ENCODE measurements at places on chromosomes 2 and 18.

DNA sequence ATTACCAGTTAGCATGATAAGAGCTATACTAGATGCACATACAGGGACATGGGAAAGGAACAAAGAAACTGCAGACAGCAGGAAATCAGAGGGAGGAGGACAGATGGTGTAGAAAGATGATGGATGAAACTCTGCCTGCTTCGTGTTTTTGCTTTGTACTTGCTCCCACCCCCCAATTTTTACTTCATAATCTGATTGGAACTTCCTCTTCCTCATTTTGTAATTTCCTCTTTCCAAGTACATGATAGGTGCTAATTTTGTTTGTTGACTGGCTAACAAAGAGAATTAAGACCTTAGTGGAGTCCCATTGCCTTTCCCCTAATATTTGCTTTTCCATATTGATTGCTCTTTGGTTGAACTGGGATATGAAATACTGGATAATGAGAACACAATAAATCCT, 76.0 kb upstream of the PELI1 start:
- no peak for DNase-seq

DNA sequence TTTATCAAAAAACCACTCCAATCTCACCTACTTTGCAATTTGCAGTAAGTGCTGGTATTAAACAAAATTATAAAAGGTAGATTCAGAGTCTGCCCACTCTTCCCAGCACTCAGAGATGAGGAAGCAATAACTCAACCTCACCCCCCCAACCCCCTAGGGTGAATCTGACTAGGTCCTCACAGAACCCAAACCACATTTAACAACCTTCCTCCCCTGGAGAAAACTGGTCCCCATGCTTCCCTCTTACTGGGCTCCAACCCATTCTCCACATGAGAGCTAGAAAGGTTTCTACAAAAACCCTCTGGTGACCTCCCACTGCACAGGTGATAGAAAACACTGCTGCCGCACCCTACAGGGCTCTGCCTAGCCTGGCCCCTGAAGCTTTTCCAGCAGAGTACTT, 40.5 kb upstream of the BMP10 start:
- DNase-seq: no peak

- no peak for DNase-seq
These were observed 17.3 kb downstream of the BMP10 start for GRCh38 chr2:68853915-68854314.

- no peak for DNase-seq
These were observed 219.0 kb downstream of the MYO3B start for GRCh38 chr2:170396799-170397459.

DNA sequence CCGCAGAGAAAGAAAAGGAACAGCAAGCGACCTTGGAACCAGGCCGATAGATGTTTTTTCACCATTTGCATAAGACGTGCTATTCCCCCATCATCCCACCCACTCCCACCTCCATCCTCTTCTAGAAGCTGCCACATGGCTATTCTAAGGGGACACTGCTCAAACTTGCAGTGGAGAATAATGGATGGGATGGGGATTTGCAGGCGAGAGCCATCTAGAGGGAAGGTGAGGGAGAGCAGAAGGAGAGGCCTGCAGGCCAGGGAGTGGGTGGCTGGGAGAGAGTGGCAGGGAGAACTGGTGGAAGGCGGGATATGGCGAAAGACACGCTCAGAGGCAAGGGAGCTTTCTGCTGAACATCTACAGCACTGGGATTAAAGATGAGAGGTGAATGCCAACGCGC, 84.9 kb downstream of the MAPK4 start:
- no peak for DNase-seq

DNA sequence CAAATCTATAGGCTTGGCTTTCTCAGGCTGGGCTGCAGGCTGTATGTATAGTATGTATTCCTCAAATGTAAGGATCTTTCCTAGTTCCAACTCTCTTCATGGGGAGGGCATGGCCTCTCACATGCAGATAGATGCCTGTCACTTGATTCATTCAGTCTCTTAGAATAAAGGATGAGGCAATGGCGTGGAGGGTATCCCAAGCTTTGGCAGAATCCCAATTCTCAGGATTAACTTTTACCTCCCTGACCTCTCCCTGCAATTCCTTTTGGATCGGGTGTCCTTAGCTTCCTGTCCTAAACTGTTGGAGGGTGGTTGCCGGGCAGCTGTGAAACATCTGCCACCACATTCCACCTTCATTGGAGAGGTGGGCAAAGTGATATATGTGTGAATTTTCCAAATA, 80.3 kb downstream of the INSIG2 start:
- no peak for DNase-seq

DNA sequence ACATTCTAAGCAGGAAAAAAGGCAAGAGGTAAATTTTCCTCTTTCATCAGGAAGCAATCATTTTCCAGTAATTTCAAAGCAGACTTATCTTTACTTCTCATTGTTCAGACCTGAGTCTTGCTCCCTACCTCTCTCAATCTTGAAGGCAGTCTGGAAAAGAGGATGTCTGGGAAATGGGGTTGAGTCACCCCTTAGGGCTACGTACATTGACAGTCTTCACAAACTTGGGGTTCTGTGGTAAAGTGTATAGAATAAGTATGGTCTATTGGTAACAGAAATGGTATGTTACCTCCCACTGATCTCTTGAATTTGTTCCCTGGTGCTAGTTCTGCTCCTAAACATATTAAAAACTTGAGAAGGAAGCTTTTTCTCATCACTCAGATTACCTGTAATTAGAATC, 361.3 kb downstream of the SS18 start:
- DNase-seq: no peak

- no peak for DNase-seq
These were observed 16.2 kb upstream of the DGKD start for GRCh38 chr2:233338046-233338445.

GRCh38 chr2:27897717-27898116, 7.2 kb downstream of the BABAM2 start:
- DNase-seq: no peak

DNA sequence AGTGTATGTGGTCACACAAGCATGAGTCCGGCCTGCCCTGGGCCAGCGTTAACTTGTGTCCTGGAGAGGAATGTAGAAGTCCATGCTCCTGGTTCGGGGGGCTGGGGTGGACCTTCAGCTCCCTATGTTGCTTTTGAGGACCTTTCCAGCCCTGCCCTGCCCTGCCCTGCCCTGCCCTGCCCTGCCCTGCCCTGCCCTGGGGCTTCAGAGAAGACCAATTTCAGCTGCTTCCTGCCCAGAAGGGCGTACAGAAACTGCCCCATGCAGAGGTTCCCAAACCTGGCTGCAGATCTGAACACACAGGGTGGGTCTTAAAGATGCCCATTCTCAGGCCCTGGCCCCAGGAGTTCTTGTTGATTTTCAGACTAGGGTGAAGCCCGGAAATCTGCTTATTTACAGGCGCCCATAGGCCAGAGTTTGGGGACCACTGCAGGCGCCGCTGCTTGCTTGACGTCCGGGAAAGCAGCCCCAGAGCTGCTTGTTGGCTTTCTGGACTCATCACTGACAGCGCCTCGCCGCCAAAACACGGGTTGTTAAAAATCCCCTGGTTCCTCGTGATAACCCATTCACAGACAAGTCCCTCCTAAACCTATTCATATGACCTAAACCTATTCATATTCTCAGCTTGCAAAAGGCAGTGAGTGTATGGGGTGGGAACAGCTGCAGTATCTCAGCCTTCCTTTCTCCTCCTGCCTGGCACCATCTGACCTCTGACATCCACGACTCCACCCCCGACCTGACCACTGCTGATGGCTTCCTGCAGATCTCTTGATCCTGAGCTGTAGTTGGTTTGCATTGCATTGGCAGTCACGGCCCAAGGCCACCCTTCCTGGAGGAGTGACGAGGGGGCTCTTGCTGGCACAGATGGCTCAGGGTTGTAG, 198.3 kb downstream of the GLI2 start:
- no peak for DNase-seq

DNA sequence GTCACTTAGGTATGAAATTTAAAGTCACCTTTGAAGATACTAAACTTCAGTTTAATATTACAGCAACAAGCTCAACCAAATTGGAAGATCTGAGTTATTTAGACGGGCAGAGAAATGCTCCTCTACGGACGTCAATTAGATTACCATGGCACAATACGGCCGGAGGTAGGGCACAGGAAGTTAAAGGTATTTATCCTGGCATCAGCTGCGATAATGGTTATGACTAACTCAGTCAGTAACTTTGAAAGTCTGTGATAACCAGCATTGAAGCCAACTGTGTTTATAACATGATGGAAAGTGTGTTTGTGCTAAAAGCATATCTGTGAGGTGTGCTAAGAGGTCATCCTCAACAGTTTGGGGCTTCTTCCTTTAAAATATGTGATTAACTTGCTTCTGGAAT, 117.3 kb downstream of the WDSUB1 start:
- DNase-seq: no peak

DNA sequence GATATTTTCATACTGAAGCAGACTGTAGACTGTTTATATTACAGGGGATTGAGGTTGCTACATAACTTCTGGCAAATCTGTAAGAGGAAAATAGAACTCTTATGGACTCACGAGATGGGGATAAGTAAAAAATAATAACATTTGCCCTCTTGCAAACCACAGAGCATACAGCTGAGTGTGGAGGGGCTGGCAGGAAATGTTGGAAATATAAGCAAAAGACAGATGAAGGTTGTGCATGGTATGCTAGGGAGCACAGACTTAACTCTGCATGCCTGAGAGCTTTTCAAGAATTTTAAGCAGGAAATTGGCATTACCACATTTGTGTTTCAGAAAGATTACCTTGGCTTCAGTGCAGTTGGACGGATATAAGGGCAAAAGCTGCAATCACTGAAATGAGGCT, 411.1 kb downstream of the RAD51AP2 start:
- DNase-seq: no peak

- no peak for DNase-seq
These were observed 115.0 kb downstream of the ZBTB7C start for GRCh38 chr18:48293954-48294898.

GRCh38 chr2:44620189-44620990, 258.6 kb downstream of the CAMKMT start:
- DNase-seq: no peak

- DNase-seq: no peak
These were observed 41.7 kb downstream of the KIAA2012 start for GRCh38 chr2:202114795-202115194.

DNA sequence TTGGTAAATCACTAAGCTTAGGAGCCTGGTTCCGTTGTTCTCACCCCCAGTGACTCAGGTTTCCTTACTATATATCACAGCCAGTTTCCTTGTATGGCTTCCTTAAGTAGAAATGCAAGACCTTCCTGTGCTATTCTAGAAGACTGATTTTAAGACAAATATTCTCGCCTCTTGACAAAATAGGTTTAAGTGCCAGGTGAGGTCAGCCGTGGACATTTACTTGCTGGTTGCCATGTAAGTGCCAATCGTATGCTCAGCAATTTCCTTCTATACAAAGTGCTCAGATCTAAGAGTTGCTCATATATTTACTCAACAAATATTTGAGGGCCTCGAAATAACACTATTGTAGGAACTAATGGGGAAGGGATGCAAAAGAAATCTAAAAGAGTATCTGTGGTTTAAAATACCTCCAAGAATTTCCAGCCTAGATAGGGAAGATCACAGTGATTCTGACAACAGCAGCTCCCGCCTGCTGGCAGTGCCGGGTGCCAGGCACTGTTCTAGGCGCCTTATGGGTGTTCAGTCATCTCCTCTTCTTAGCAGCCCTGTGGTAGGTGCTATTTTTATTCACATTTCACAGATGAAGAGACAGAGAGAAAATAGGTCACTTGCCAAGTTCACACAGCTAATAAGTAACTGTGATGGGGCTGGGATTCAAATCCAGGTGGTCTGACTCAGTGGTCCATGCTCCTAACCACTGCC, 95.3 kb upstream of the B3GNT7 start:
- no peak for DNase-seq

GRCh38 chr18:31497404-31497835, 557 bp upstream of the DSG2 start:
- no peak for DNase-seq

DNA sequence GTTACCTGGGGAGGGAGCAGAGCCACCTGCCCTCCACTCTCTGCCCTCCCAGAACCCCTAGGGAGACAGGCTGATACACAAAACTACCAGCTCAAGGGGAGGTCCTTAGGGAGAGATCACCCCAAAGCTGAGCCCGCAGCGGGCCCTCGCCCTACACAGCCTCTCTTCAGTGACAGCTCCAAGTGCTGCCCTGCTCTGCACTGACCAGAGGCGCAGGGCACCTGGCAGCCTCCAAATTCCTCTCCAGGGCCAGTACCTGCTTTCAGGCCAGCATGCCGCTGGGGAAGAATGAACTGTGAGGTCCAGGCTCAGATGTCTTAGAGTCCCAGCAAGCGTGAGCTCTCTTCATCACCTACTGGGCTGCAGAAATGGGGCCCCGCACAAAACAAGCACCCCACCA, 11.3 kb upstream of the SH3BP4 start:
- DNase-seq: no peak

DNA sequence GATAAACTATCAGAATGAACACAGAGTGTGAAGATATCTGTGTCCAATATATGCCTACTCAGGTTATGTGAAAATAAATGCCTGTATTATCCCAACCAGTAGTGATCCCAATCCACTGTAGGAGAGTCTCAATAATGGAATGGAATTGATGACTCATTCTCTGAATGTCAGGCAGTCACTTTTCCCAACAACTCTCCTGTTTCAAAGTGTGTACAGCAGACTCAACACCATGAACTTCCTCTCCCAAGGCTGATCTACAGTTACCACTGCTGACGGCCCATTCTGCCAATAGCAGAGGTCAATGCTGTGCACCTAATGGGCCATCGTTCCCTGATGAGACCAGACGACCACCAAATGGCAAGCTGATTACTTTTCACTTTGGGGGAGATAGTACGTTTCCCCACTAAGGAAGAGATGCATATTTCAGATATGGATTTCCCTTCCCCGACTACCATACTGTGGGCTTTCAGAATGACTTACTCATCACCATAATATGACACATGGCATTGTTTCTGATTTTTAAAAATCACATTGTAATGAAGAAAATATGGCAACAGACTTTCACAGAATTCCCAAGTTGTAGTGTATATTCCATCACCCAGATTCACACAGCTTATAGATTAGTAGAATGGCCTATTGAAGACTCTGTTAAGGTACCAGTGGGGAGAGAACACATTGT, 601.7 kb upstream of the VRK2 start:
- no peak for DNase-seq

GRCh38 chr18:24656551-24657443, 196.4 kb downstream of the HRH4 start:
- DNase-seq: no peak

DNA sequence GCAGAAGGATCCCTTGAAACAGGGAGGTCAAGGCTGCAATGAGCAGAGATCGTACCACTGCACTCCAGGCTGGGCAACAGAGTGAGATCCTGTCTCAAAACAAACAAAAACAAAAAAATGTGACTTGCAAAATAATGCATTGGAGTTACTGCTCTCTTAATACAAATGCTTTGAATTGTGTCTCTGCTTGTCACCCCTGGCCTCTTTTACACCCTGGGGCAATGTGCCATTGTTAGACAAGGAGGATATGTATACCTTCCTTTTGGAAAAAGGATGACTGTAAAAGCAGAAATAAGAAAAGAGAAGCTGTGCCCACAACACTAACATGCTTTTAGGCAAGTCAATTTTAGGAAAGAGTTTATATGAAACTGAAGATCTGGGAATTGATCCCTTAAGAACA, 20.8 kb upstream of the C2orf74 start:
- DNase-seq: no peak

Measured in activated T-cell treated with anti-CD3 and anti-CD28 coated beads for 1 hour (primary cell).